ENCODE measurements at places on chromosomes 4 and X.

DNA sequence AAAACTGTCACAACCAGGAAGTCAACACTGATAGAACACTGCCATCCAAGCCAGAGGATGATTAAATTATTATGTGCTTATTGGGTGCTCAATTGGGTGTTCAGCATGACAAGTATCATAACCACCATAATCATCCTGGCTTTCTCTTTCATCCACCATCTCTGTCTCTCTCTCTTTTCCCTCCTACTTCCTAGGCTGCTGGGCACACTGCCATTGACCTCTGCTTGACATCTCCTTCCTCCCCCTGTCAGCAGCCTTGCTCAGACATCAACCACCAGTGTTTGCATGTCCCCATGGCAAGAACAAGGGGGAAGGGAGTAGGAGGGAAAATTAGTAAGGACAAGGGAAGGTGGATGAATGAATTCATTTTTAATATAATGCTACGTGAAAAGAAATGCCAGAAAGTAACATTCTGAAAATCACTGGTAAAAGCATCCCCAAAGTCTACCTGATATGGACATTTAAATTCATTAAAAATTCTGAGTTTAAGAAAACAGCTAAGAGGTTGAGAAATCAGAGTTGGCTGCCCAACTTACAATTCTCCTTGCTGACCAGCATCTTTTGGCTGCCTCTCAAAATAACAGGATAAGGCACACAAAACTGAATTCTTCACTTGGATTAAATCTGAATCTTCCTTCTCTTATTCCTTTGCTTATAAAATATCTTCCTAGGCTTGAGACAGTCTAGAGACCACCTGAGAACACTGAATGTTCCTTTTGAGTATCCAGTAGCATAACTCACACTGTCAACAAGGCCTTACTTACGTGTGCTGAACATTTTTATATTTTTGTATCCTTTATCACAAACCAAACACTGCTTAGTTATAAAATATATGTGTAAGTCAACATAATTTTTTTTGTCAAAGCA is 48.5 kb downstream of the SNCA start:
- DNase-seq = no peak

GRCh38 chr4:616911-617643 is 8.3 kb upstream of the PDE6B start:
- no peak for DNase-seq

- no peak for DNase-seq
Measured at GRCh38 chrX:10634392-10635161, 14.2 kb upstream of the MID1 start.

- DNase-seq = no peak
Measured at GRCh38 chr4:120561648-120562047, 360.9 kb downstream of the PRDM5 start.

DNA sequence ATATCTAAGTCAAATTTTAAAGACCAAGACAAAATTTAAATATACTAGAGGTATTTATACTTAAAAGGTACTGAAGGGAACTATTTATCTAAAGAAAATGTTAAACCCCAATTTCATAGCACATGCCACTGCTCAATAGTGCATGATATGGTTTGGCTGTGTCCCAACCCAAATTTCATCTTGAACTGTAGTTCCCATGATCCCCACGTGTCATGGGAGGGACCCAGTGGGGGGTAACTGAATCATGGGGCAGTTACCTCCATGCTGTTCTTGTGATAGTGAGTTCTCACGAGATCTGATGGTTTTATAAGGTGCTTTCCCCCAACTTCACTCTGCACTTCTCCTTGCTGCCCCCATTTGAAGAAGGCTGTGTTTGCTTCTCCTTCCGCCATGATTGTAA is 32.3 kb downstream of the MAML3 start:
- DNase-seq = no peak

GRCh38 chr4:153564630-153565525 is 98.7 kb downstream of the TMEM131L start:
- no peak for DNase-seq

GRCh38 chrX:19926095-19926494 is 38.7 kb upstream of the SH3KBP1 start:
- no peak for DNase-seq

GRCh38 chr4:123939621-123940020 is 543.0 kb downstream of the SPRY1 start:
- no peak for DNase-seq
